Caki2 (cell line): ENCODE measurements at places on chromosomes 4 and X.

- peak; percentile 62 for DNase-seq
Observed at GRCh38 chrX:118115953-118116712, 477 bp downstream of the KLHL13 start.

GRCh38 chrX:21383546-21383945 is 9.3 kb downstream of the CNKSR2 start:
- no peak for DNase-seq

- DNase-seq = no peak
Observed at GRCh38 chrX:23952984-23953907, 45.4 kb downstream of the CXorf58 start.

DNA sequence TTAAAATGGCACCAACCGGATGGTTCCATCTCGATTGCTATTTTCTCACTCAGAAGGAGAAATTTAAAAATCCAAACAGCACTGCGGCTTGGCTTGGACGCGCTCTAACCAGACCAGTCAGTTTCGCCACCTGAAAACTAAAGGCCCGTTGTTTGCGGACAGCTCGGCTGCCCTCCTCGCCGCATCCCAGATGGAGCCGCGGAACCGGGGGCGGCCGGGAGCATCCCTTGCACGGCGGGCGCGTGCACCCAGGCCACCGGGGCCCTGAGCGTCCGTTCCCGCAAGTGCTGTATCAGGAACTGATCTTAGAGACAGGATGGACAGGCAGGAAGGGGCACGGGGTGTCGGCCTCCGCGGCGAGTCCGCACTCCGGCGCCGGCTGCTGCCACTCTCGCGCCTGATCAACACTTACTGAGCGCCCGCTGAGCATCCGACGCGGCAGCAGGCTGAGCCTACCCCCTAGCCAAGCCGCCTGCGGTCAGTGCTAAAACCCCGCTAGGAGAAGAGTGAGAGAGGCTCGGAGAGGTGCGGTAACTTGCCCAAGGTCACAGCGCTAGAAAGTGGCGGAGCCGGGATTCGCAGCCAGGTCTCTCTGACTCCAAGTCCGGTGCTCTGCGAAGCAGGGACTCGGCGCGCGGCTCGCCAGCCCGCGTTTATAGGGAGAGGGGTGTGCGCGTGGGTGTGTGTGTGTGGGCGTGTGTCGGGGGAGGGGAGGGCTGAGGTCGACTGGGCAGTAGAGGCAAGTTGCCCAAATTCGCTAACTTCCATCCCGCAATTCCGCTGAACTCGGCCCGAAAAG is at the start of gene CITED1:
Gene CITED1, minus strand, starts transcription at position 629 of the 799 bp plus-strand sequence. CDS start 3,045 bp downstream, outside the sequence.
- DNase-seq = no peak

GRCh38 chr4:39308611-39309010 is 57.6 kb downstream of the RFC1 start:
- DNase-seq = no peak

DNA sequence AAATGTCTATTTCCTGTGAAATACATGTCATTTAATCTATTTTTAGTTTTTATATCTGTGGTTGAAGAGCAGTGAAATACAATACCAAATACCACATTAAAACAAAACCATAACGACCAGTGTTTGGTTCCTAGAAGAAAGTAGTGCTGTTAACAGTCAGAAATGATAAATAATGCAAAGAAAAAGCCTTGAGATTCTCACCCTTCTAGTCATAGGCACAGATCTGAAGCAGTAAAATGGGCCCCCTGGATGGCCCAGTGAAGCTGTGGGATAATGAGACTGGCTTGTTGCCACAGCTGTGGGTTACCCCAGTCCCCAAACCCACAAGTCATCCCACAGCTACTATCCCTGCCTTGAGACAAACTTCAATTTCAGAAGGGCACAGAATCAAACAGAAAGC is 137.3 kb upstream of the RPL34 start:
- DNase-seq = no peak

GRCh38 chrX:13747836-13748235 is 13.3 kb downstream of the OFD1 start:
- DNase-seq = peak; percentile 25

DNA sequence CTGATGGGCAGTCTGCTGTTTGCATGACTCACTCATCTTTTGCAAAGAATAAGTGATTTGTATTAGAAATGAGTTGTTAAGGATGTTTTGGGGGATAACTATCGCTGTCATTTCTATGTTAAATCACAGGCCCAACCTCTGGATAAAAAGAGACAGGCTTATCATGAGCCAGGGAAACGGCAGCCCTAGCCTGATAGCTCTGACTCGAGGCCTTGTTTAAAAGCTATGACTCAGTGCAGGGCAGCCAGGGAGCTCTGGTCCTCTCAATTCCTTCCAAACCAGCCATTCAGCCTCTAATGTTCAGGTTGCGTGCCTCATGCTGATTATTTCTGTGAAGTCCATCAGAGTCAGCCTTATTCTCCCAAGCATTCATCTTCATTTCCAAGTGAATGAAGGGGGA is 305.9 kb upstream of the HAND2 start:
- no peak for DNase-seq

GRCh38 chr4:152138451-152138850 is 377.6 kb upstream of the GATB start:
- no peak for DNase-seq

GRCh38 chr4:55673424-55673823 is 37.3 kb upstream of the NMU start:
- no peak for DNase-seq

DNA sequence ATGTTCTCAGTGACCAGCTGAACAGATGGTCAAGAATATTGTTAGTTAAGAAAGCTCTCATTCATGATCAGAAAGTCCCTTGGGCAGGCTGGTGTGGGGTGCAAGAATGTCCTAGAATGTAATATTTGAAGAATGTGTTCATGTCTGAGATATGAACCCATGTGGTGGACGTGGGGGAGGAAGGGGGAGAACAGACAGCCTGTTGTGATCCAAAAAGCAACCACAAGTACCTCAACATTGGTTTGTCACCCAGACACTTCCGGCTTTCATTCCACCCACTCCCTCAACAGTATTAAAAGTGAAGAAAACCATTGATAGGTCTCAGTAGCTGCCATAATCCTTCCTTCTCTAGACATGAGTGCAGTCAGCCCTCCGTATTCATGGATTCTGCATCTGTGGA is 82.2 kb downstream of the MAML3 start:
- no peak for DNase-seq

DNA sequence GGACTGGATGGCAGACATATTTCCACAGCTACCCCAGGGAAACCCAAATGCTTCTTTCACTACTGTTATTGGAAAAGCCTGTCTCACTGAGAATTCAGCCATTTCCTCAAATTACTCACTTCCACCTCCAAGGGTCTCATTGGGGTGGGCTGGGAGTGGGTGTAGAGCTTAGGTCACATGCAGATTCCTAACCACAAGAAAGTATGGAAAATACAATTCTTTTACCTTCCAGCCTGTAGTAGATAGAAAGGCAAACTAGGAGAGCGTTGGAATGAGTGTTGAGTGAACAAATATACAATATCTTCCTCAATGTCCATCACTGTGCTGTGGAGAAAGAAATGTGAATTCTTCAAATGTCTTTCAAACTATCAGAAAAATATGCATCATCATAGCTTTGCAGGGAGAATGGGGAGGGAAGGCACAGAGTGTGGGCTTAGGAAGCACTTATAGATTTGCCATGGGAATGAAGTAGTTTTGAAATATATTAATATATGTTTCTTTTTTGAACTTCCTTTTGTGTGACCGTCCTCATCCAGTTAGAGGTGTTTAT is 245.3 kb upstream of the JADE1 start:
- DNase-seq = no peak

DNA sequence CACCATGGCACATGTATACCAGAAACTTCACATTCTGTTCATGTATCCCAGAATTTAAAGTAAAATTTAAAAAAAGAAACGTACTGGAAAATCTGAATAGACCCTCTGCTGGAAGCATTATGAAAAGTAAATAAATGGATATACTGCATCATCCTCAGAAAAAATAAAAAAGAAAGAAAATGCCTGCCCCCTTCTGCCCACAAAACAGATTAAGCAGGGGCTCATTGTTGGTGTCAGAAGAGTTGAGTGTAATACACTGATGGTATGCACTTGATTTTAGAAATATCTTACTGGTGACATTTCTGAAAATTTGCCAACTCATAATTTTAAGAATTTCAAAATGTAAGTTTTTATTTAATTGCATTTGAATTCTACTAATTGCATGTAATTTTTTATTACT is 77.8 kb downstream of the LRP2BP start:
- DNase-seq = no peak

- DNase-seq = no peak
Observed at GRCh38 chr4:3213106-3213425, 35.9 kb upstream of the MSANTD1 start.
